Psoas muscle (tissue), 8 donors: ENCODE measurements at places on chromosomes 3 and 15. TPM values are rescaled to one million over a fixed set of nuclear protein-coding genes. Genes with fewer than 3 reads are reported as not detected.
A peak's percentile ranks its signal among the peaks of the same experiment; 100 is the strongest.

Gene CPEB1
- total RNA-seq = 1.6 TPM

Gene MUC13
- total RNA-seq = 0.13 TPM

Gene KCNMB2
- total RNA-seq = not detected

Gene C3orf20
- total RNA-seq = 0.38 TPM

Gene LYZL4
- not detected for total RNA-seq

Gene AGBL1
- 6.6 TPM for total RNA-seq

- no peaks in the 10 kb centered on the region for H3K27me3 ChIP-seq
- no peaks in the 10 kb centered on the region for H3K36me3 ChIP-seq
- H3K27ac ChIP-seq = peak within 1 kb of the TSS; percentile 90
- H3K4me3 ChIP-seq = peak within 1 kb of the TSS; percentile 95
- DNase-seq = peak; percentile 86
- H3K4me1 ChIP-seq = peaks cover 18% of the 10 kb centered on the region
These were observed at the start of gene MPI for GRCh38 chr15:74889883-74890664. Gene MPI (plus strand): TSS chr15:74890042. CDS start chr15:74890074, 32 bp downstream.

- H3K4me3 ChIP-seq = no peak overlapping the region
- H3K27ac ChIP-seq = no peak overlapping the region
- no peaks in the 10 kb centered on the region for H3K36me3 ChIP-seq
- peak; percentile 92 for DNase-seq
These were observed 14.4 kb upstream of the MRPS22 start for GRCh38 chr3:139329364-139329850.

- no peaks in the 10 kb centered on the region for H3K4me1 ChIP-seq
- no peak for DNase-seq
- no peak overlapping the region for H3K4me3 ChIP-seq
- no peaks in the 10 kb centered on the region for H3K27me3 ChIP-seq
- H3K36me3 ChIP-seq = no peaks in the 10 kb centered on the region
These were observed 521.5 kb downstream of the PYDC2 start for GRCh38 chr3:191982481-191982880.

GRCh38 chr3:133956353-133956752 lies 60.7 kb upstream of the RAB6B start:
- H3K27me3 ChIP-seq = no peaks in the 10 kb centered on the region
- DNase-seq = no peak
- no peak overlapping the region for H3K4me3 ChIP-seq
- no peak overlapping the region for H3K27ac ChIP-seq
- H3K36me3 ChIP-seq = no peaks in the 10 kb centered on the region
